ENCODE measurements at places on chromosomes 4 and X.

- DNase-seq, result no peak
Measured at GRCh38 chrX:378443-378842, 8.3 kb downstream of the PPP2R3B start.

DNA sequence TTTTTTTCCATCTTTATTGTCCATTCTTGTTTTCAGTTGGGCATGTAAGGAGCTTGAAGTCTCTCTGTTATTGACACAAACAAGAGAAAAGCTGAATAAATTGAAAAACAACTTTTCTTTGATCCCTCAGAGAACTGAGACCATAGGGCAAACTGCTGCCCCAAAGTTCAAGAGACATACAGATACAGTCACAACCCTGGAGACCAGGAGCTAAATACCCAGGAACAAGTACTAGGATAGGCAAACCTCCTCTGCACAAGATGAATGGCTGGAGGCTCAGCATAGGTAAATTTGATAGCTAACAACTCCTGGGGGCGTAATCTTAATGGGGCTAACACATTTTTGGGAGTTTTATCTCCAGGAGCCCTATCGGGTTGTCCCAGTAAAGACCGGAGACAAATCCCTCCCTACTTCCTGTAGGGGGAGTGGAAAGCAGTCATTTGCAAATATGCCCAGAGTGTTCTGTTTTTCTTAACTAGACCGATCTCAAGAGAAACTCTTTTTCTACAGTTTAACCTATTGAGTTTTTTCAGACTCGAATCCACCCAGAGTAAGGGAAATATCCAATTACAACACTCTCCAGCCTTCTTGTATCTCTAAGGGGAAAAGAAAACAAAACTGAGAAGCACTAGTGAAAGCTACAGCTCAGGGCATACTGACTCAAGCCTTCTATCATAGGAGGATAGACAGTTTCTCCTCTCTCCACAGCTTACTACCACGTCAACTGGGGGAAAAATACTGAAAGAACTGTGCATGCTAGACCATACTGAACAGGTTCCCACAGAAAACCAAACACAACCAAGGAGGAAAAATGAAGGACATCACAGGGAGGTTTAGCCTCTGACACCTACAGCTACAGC lies 23.1 kb downstream of the MAGEA8 start:
- DNase-seq, result no peak

- DNase-seq, result no peak
Measured at GRCh38 chr4:172045981-172046380, 232.8 kb downstream of the GALNTL6 start.

GRCh38 chrX:112669824-112670223 lies 9.9 kb downstream of the LHFPL1 start:
- no peak for DNase-seq
